K562 (cell line): ENCODE measurements at places on chromosomes 5 and 9.

DNA sequence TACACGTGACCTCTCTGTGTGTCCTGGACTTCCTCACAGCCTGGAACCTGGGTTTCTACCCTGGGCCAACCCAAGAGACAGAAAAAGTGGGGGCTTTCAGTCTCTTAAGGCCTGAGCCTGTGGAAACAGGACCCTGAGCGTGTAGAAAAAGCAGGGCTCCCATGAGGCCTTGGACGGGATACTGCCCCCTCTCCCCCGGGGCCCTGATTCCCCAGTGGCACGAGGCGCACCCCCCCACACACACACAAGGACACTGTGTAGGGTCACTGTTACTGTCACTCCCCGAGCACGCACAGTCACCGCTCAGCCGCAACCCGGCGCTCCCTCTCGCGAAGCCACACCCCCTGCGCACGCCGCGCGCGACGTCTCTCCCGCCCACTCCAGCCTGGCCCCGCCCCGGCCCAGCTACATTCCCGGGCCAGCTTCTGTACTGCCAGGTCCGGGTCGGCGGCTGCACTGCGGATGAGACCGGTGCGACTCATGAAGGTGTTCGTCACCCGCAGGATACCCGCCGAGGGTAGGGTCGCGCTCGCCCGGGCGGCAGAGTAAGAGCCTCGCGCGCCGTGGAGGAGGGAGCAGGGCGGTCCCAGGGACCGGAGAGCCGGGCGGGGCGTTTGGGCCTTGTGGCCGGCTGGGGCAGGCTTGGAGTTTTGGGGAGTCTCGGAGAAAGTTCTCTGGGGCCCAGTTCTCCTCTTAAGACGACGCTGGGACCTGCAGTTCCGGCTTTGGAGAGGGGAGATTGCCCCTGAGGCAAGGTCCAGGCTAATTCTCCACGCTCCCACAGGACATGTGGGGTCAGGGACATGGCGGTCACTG lies at the start of gene GRHPR:
Gene GRHPR, plus strand, starts transcription at position 408 of the 816 bp plus-strand sequence. Its CDS starts 55 bp downstream, at position 463.
- peak; percentile 97 for DNase-seq

DNA sequence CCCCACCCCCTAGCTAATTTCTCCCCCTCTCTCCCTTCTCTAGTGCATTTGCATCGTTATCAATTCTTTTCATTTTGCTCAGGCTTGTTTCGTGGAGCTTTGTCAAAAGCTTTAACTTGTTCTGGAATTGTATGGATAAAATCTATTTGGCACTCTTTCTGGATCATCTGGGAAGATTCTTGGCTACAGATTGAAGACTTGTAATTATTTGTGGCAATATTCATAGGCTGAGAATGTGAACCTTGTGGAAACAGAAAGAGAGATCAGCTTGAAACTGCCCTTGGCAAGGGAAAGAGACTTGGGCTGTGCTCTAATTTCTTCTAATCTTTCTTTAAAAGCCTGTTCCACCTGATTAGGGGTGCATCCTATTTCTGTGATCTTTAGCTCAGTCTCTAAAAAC lies 340.6 kb upstream of the DAB2 start:
- no peak for DNase-seq

GRCh38 chr5:87361536-87362213 lies 51.1 kb downstream of the CCNH start:
- no peak for DNase-seq

- peak; percentile 6 for DNase-seq
Observed at GRCh38 chr5:135434591-135435466, 12.3 kb downstream of the DCANP1 start.

DNA sequence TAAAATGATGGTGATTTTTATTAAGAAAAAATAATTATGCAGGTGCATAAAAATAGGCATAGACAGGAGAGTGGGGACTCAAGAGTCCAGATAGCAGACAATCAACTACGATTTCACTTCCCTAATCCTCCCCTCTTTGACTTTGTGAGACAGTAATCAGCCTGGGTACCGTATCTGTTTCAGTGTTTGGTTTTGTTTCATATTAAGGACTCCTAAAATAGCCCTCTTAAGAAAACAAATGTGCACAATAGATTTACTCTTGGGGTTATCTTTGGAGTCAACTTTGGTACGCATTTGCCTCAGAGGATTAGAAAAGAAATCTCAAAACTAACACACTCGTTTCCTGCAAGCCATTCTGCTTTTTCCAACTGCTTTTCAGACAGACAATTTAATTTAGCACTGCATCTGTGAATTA lies 96.3 kb downstream of the ZNF608 start:
- no peak for DNase-seq

- peak; percentile 80 for DNase-seq
Observed at GRCh38 chr9:127608104-127608966, 3.7 kb upstream of the STXBP1 start.

DNA sequence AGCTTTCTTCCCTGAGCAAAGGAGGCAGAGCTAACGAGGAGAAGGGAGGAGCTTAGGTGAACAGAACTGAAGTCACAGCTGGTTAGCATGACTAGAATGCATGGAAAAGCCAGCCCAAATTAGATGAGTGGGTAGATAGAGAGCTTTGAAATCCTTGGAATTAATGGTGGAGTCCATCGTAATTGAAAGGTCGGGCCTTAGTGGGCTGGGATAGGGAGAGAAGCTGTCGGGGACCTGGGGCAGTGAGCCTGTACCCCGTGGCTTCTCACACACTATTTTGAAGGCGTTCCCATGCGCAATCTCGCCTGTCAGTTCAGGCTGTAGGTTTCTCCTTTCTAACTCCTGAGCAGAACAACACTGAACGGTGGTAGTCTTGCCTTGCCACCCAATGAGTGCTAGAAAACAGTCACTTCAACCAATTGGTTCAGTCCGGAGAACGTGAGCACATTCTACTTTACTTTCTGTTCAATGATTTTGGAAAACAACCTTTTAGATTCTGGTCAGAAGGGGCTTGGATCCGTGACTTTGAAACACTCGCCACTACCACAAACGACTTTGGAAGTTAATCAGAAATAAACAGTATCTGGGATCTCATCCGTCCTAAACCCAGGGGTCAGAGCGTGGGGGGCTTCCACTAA lies 655 bp upstream of the RAI14 start:
- peak; percentile 78 for DNase-seq
